Memory B cell (primary cell): ENCODE measurements at places on chromosomes 7 and 10.

DNA sequence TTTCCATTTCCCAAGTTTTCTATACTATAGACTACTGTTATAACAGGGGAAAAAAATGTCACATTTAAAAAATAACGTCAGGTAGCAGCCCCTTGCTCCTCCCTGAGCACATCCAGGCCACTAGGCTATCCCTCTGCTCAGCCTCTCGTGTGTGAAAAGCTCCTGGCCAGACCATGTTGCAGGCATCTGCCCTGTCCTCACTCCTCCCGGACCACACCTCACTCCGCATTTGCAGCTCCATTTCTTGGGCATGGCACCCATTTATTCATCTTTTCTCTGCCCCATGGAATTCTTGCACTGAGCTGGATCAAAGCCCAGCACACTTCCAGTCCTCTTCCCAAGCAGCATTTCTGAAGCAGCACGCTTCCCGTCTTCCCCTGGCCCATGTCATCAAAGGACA is 1.4 kb upstream of the GDF2 start:
- DNase-seq, result no peak

DNA sequence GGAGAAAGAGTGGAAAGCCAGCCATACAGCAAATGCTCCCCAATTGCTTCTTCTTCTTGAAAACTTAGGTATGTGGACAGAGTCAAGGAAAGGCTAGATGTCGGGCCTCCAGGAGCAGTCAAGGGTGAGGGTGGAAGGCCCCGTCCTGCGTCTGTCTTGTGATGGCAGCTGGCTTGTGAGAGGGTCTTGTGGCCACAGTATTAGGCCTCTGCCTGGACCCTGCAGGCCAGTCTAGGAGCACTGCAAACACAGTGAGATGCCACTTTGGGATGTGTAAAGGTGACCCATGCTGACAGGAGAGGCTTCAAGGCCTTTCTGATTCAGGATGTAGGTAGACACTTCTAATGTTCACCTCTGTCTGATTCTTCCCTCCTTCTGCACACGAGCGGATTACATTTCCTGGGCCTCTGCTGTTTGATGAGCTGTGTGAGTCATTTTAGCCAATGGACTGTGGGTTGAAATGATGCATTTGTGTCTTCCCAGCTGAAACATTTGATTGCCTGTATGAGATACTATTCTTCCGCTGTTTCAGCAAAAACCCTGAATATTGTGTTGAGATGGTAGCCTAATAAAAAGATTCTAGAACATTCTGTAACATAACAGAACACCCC is 135.4 kb downstream of the EMX2 start:
- no peak for DNase-seq

DNA sequence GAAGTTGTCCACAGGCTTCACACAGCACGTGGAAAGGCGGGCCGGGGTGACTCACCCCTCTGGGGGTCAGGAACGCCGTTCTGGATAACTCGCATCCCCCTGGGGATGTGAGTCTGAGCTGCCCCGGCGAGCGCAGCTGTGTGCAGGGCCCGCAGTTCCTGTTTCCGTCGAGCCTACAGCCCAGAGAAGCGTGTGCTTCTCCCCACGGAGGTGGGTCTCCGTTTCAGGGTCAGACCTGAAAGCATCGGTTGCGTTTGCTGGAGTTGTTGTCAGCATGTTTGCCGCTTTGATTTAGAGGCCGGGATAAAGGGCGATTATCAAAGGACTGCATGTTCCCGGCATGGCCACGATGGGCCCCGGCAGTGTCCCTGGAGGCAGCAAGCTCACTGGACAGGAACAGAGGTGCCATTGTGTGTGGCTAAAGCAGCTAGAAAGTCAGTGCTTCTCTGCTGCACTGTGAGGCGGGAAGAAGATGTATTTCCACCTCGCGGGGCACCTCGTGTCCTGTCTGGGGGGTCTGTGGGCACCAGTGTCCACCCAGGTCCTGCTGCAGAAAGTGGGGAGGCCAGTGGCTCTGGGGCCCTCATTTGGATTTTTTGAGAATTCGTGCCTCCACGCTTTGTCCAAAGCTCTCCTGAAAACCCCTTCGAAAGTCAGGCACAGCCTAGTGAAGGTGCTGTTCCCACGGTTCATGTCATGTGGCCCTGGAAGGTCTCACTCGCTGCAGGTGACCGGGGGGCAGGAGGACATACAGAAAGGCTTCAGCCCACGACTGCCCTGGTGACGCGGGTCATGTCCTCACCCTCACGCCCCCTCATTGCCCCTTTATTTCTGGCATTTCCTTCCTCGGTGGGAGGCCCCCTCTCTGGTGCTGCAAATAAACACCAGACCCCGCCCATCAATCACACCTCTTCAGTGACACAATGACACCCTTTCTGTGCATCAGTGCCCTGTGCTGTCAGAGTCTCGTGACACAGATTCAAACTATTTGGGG is 27.4 kb upstream of the GDI2 start:
- peak; percentile 72 for DNase-seq

GRCh38 chr7:52831321-52831720 is 204.1 kb upstream of the POM121L12 start:
- no peak for DNase-seq

DNA sequence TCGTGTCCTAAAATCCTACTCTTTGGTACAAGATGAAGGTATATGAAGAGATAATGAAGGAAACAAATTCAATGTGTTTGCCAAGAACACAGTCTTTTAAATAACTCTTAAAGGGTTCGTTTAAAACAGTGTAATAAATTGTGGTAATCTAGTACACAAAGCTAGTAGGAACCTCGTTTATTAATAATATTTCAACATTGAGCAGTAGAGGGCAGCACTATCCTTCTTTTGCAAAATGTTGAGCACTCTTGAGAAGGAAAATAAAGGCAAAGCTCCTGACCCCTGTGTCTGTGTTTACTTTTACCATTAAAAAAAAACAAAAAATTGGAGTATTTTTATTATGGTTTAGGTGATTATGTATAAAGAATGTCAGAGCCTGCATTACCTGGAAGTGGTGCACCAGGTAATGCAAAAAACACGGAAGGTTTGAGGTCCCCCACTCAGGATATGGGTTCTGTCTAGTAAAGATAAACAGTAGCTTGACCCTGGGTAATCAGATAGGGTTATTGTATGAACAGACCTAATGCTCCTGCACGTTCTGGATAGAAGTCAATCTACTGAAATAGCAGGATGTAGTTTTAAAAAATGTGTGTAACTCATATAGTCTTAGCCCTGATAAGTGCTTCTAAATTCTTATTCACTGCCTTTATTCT is 5.7 kb upstream of the GOT1 start:
- DNase-seq, result no peak

DNA sequence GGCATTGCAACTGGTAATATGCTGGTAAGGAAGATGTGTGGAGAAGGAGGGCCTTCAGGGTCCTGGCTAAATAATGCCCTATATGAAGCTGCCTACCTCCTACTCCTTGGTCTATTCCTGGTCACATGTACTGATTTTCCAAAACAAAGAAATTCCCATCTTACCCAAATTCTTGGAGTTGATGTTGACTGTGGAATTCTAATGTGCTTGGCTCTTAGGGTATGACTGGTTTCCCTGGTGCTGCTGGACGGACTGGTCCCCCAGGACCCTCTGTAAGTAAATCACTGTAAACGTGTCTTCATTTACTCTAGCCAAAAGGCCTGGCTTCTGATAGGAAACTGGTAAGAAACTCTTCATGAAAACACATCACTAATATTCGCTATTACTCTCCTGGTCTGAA is 27.0 kb downstream of the COL1A2 start:
- DNase-seq, result no peak

- no peak for DNase-seq
These were observed 152.0 kb upstream of the SLC13A1 start for GRCh38 chr7:123351516-123352505.

DNA sequence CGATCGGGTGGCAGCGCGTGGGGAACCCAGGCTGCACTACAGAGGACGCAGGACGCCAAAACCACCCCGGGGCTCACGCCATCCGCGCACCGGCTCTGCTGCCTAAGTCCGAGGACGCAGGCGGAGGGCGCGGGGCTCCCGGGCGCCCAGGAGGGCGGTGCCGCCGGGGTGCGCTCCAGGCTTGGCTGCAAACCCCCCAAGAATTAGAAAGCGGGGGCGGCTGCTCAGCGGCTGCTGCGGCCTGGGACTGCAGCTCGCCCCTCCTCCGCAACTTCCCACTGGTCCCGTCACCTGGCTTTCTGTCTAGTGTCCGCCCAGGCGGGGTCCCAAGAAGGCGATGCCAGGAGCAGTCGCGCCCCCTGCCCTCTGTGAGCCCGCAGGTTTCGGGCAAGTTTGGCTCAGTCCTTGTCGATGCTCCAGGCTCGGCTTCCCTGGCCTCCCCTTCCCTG is 1.7 kb upstream of the POU6F2 start:
- DNase-seq, result no peak

DNA sequence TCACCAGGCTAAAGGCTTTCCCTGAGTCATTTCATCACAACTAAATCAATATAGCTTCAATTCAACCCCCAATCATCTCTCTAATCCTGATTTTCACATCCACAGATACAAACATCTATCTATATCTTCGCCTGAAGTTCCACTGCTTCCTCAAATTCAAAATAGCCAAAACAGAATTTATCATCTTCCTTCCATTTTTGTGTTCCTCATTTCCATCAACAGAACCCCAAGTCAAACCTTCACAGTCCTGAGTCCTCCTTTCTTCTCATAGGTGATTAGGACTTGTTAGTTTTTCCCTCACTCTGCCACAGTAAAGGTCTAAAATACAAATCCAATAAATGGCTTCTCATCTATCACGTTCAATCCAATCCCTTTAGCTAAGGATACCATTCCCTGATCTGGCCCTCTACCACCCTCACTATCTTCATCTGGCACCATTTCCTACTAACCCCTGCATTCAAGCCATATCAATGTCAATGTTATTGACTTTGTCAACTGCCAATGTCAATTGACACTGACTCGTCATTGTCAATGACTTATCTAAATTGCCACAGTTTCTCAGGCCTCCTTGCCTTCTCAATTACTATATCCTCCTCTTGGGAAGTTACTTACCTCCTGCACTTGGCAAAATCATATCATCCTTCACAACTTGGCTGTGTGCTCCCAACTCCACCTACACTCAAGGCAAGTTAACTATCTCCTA is 2.6 kb downstream of the HYCC1 start:
- no peak for DNase-seq

GRCh38 chr7:55546814-55547213 is 25.5 kb downstream of the VOPP1 start:
- no peak for DNase-seq

DNA sequence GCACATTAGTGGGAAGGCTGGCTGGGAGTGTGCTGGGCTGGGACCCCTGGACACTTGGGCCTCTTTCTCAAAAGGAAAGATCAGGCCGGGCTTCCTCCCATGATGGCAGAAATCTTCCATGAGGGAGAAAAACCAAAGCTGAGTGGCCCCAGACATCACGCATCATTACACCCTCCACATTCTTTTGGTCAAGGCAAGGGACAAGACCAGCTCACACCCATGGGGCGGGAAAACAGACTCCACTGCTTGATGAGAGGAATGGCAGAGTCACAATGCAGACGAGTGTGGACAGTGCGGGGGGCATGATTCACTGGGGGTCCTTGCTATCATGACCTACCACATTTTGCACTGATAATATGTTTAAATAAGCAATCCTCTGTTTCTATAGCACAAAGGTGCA is 73.3 kb downstream of the CREB3L2 start:
- DNase-seq, result no peak

DNA sequence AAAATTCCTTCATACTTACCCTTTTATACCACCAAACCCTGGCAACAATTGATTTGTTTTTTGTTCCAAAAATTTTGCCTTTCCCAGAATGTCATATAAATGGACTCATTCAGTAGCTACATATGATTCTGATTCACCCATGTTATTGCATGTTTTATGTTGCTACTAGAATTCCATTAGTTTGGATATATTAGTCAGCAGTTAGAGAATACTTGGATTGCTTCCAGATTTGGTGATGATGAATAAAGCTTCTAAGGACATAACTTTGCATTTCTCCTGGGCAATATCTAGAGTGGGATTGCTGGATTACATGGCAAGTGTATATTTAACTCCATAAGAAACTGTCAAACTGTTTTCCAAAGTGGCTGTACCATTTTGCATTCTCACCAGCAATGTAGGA is 806.9 kb downstream of the DNAJB9 start:
- no peak for DNase-seq

GRCh38 chr10:92691591-92692079 is 1.9 kb downstream of the HHEX start:
- peak; percentile 71 for DNase-seq

DNA sequence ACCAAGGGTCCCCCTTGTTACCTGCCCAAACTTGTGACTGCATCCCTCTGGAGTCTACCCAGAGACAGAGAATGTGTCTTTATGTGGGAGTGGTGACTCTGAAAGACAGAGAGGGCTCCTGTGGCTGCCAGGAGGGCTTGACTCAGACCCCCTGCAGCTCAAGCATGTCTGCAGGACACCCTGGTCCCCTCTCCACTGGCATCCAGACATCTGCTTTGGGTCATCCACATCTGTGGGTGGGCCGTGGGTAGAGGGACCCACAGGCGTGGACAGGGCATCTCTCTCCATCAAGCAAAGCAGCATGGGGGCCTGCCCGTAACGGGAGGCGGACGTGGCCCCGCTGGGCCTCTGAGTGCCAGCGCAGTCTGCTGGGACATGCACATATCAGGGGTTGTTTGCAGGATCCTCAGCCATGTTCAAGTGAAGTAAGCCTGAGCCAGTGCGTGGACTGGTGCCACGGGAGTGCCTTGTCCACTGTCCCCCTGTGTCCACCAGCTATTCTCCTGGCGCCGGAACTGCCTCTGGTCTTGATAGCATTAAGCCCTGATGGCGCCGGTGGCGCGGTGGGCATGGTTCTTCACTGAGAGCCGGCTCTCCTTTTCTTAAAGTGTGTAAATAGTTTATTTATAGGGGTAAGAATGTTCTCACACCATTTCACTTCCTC is 19.4 kb upstream of the SH2D4B start:
- no peak for DNase-seq

- no peak for DNase-seq
These were observed 9.9 kb upstream of the LIPM start for GRCh38 chr10:88792661-88793060.
